ENCODE measurements at places on chromosomes 1 and 21.

DNA sequence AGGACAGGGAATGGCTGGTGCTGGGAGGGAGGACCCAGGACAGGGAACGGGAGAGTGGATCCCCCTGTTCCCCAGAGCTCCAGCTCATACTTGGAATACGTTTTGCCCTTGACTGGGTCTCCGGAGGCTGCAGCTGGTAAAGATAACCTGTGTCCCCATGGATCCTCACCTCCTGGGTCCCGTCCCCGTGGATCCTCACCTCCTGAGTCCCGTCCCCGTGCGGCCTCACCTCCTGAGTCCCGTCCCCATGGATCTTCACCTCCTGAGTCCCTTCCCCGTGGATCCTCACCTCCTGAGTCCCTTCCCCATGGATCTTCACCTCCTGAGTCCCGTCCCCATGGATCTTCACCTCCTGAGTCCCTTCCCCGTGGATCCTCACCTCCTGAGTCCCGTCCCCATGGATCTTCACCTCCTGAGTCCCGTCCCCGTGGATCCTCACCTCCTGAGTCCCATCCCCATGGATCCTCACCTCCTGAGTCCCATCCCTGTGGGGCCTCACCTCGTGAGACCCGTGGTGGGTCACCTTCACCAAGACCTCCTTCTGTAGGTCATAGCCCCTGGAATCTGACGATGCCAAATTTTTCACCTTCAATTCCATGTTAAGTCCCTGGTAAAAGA lies 61.4 kb downstream of the SCCPDH start:
- no peak for DNase-seq

DNA sequence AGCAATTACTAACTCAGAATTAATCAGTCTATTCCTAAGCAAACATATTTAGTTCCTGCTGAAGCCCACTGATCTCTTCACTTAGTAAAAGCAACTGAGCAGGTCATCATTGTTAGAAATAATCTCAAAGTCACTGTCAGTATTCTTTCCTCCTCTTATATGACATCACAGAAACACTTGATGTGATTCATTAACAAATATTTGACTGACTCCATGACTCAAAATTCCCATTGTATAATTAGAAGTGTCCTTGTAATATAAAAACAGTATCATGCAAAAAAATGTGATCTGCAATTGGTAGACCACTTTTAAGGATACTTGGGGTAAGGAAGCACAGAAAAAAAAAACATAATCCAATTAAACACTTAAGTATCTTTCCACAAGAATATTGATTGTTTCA lies 194.4 kb downstream of the DPYD start:
- no peak for DNase-seq

DNA sequence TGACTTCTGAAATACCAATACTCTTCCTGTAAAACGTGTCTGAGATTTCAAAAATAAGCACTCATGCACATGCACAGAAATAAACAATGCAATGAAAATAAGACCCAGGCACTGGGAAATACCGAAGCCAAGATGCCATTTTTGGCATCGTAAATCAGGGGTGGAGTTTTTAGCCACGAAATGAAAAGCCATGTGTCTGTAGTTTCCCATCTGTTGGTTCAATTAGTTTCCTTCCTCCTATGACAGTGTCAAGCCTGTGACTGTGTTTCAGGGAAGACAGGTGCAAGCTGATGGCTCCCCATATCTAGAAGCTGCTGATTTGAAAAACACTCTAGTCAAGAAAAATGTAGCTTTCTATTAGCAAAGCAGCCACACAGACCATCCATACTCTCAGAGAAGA lies 480.4 kb upstream of the CAMK1G start:
- no peak for DNase-seq

- no peak for DNase-seq
Measured at GRCh38 chr1:51664421-51665240, 47.7 kb downstream of the OSBPL9 start.

GRCh38 chr1:115973154-115973553 lies 3.2 kb upstream of the SLC22A15 start:
- no peak for DNase-seq

All from kidney epithelial cell (primary cell).